Erythroblast (primary cell): ENCODE measurements at places on chromosomes 16 and 17.
A peak's percentile ranks its signal among the peaks of the same experiment; 100 is the strongest.

- no peak for DNase-seq
Observed at GRCh38 chr17:3482852-3483251, 7.1 kb downstream of the ASPA start.

GRCh38 chr17:8857919-8858318 is 9.6 kb downstream of the PIK3R6 start:
- DNase-seq = no peak

- DNase-seq = no peak
Observed at GRCh38 chr16:53908731-53909130, 204.8 kb downstream of the FTO start.

DNA sequence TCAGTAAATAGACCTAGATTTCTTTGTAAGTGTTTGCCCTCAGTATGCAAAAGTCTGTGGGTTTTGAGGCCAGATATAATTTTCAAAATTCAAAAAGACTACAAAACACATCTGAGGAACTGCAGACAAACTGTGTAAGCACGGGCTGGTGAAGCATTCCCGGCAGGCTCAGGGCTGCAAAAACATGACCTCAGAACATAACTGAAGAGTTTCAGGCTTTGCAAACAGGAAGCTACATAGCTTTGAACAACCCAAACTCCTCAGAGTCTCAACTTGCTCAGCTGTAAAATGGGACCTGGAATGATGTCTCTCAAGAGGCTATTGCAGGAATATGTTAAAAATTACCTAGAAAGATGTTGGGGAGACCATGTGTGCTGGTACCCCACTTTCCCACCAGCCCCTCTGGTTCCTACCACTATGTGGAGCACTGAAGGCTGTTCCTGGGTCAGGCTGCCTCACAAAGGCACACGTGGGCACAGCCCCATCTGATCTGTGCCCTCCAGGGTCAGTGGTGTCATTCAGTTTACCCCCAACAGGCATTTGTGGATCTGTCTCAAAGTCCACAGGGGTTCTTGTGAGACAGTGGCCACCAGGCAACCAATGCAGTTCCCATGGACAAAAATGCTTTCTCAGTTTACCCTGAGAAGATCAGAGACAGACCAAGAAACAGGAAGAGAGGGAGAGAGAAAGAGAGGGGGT is 72.9 kb downstream of the CREBBP start:
- no peak for DNase-seq

DNA sequence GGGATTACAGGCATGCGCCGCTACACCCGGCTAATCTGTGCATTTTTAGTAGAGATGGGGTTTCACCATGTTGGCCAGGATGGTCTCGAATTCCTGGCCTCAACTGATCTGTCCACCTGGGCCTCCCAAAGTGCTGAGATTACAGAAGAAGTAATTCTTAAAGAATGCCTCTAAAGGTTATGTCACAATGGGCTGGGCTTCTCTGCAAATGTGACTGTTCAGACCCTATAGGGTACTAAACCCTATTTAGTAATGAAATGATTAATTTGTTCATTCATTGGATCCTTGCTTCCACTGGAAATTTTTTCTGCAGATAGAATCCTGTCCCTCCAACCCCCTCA is 108.8 kb upstream of the CORO6 start:
- DNase-seq = no peak

DNA sequence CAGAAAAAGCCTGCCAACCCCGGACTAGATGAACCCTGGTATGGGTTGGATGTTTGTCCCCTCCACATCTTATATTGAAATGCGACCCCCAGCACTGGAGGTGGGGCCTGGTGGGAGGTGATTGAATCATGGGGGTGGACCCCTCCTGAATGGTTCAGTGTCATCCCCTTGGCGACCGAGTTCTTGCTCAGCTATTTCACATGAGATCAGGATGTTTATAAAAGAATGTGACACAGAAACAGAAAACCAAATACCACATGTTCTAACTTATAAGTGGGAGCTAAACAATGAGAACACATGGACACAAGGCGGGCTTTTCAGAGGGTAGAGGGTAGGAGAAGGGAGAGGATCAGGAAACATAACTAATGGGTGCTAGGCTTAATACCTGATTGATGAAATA is 576.0 kb upstream of the HSBP1 start:
- DNase-seq = no peak

GRCh38 chr17:1294157-1294717 is 14.8 kb downstream of the TRARG1 start:
- DNase-seq = no peak

DNA sequence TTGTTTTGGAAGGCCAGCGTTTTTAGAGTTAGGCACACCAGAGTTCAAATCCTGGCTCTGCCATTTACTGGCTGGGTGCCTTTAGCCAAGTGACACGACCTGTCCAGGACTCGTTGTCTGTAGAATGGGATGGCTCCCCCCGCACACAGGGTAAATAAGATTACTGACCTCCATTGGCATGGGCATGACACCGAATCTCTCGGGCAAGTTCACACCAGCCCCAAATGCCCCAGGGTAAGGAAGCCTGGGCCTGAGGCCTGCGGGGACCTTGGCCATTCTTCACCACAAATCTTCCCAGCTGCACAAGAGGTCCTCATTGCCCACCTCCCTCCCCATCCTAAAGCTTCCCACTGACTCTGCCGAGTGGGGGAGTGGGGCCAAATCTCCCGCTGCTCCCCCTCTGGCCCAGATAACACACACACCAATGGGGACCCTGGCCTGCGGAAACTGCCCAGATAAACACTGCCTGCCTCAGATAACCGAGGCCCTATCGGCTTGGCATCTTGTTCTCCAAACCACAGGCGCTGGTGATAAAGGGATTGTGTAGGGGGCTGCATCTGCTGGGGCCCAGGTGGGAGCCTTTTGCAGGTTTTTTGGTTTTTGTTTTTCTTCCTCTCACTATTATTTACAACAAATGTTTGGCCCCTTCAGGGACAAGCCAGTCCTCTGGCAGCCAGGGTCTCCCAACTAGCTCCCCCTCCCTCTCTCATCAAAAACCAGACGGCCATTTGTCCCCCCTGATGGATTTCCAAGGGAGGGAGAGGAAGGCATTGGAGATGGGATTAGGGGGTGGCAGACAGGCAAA is 75.0 kb upstream of the LHX1 start:
- DNase-seq = peak; percentile 28

- no peak for DNase-seq
Observed at GRCh38 chr16:50372611-50373344, 4.0 kb upstream of the BRD7 start.

DNA sequence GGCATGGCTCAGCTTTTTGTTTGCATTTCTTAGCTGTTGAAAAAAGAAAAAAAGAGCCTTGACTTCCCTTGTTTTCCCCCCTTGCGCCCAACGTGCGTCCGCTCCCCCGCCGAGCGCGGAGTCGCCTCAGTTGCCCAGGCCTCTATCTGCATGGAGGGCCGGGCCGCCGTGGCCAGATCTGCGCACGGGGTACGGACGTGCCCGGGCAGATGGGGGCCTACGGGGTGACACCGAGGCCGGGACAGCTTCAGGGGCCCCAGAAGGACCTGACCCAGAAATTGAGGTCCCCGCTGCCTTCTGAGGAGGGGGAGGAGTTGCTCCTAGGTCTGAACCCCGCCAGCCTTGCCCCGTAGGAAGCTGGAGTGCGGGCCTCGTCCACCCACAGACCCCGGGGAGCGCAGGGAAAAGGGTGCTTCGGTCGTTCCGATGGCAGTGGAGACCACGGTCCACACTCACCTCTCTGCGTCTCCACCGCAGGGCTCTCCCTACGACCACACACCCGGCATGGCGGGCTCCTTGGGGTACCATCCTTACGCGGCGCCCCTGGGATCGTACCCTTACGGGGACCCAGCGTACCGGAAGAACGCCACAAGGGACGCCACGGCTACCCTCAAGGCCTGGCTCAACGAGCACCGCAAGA is 1.5 kb downstream of the IRX5 start:
- no peak for DNase-seq

DNA sequence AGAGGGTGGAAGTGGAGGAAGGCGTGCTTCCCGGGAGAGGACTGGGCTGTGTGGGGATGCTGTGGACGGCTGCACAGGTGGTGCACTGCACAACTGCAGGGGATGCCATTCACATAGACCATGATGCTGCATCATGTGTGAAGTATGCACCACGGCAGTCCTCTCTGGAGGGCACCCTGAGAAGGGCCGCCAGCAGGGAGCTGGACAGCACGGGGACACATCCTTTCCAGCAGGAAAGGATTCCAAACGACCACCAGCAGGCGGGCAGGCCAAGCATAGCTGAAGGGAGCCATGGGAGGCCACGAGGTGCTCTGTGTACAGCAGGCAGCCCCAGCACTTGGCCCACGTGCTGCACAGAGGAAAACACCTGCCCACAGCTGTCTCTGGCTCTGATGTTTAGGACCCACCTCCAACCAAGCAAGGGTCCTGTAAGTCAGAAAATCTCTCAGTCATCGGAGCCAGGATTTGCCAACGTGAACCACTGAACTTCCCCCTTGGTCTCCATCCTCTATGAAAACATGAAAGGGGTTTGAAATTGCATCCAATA is 10.1 kb downstream of the ACTG1 start:
- no peak for DNase-seq

- DNase-seq = peak; percentile 42
Observed at GRCh38 chr17:59534583-59534982, 30.8 kb upstream of the DHX40 start.

GRCh38 chr16:70267516-70267915 is 15.8 kb upstream of the EXOSC6 start:
- peak; percentile 41 for DNase-seq

DNA sequence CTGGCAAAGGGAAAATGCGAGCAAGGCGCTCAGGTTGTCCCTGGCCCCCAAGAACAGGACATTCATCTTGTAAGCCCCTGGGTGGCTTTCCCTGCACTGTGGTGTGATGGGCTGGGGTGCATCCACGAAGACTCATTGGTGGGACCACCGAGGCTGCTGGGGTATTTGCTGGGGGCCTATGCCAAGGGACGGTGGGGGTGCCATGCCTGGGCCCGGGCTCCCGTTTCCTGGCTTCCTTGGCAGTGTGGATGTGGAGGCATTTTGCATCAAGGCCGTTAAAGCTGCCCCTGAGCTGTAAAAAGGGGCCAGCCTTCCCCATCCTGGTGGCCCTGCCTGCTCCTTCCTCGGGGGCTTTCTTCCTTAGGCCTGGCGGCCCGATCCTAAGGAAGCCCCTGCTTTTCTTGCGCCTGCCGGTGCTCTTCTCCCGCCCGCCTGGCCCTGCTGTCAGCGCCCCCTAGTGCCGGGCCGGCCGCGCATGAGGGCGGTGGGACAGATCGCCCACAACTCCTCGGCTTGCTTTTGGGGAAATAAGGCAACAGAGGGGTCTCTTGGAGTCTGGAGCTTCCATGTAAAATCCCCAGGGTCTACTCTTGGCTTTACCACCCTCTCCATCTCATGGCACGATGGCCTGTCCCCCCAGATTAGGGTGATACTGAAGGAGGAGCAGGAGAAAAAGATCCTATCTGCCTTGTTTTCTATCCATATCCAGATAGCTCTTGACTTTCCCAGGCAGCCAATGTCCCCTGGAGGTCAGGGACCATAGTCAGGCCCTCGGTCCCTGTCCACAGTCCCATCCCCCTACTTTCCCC is 9.8 kb upstream of the TBX2 start:
- no peak for DNase-seq

- peak; percentile 96 for DNase-seq
Observed at GRCh38 chr17:81923302-81924260, 4.0 kb downstream of the MAFG start.

GRCh38 chr16:53947642-53948041 is 243.7 kb downstream of the FTO start:
- DNase-seq = no peak

DNA sequence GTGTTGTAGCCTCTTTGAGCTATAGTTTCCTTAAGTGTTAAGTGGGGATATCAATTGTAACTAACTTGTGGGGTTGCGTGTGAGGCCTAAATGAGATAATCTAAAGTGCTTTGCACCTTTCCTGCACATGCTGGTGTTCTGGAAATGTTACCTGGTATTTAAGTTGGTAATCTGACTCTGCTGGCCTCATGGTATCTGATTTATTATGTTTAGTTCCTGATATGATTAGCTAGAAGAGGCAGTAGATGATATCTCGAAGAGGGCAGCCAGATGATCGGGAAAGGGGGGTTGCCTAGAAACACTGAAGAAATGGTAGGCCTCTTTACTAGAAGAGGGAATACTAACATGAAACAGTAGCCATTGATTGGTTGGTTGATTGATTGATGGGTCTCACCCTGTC is 65.4 kb upstream of the CLEC18A start:
- DNase-seq = no peak

DNA sequence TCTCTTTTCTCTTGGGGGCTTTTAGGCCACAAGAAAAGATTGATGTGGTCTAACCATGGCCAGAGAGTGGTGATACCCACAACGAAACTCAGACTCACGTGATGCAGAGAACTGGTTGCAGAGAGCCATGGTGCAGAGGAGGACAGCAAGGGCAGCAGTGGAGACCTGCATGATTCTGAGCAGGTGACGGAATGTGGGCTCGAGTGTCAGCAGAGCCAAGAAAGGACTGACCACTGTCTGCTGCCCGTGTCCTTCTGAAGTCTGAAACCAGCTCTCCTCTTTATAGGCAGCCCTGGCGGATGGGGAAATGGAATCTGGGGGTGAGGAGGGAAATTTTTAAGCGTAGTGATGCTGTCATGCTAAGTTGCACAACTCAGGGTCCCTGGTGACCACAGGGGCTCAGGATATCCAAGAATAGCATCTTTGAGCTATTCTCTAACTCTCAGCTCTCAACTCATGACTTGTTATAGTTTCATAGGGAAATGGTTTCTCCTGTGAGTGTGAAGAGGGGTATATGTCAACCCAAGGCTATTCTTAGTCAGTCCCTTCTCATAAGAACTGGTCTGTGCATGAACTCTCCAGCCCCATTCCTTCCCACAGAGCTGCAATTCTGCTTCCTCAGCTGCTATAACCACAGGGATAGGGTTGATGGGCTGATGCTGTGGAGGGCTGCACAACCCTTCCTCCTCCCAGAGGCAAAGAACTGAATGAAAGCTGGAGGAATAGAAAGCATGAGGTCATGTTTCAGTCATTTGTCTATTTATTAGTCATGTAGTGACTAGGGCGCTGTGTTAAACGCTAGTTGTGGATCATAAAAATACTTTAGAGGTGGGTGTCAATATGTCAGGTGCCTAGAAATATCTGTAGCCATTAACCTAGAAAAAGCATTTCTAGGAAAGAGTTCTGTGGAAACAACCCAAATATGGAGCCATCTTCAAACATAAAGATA is at the start of gene CCL3:
Gene CCL3, minus strand, starts transcription at position 256 of the 949 bp plus-strand sequence. Its CDS starts 85 bp downstream, at position 171.
- DNase-seq = no peak
